Fibroblast of lung (primary cell): ENCODE measurements at places on chromosomes 13 and 19.
A peak's percentile ranks its signal among the peaks of the same experiment; 100 is the strongest.

DNA sequence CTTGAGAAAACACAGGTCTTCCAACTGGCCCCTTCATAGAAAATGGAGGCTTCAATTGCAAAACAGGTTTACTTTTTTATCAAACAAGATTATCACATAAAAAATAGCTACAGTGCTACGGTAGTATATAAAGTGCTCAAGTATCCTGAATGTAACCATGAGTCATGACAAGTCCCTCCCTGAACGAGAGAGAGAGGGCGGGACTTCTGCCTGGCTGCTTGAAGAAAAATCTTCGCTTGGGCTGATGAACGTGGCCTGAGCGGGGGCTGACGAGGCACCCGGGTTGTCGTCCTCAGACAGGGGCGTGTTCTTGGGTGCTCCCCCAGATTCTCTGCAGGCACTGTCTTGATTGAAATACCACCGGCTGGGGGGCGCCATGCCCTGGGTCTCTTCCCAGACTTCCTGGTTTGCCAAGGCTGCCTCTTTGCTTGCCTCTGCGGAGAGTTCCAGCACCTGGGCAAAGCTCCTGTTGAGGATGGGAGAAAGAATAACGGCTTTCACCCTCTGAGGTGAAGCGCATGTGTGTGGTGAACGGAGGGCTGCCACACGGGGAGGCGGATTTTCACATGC, 23.2 kb upstream of the CPAMD8 start:
- peak; percentile 63 for DNase-seq

DNA sequence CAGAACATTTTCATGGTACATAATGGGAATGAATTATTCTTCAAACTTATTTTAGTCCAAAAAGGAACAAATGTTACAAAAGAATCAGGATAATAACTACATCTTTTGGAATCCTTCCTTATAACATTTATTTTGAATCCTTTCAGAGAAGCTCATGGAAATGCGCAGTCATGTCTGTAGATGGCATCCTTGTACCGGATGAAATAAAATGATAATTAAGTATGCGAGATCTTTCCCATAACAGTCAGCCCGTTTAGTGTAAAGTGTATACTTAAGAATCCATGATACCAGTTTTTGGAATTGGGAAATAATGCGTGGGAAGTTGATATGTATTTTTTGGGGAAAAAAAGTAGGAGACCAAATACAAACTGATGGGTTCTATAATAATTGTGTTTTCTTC, 418.8 kb downstream of the GPC5 start:
- peak; percentile 30 for DNase-seq

- DNase-seq, result peak; percentile 61
Measured at GRCh38 chr13:109028624-109029023, 399.2 kb downstream of the MYO16 start.

GRCh38 chr19:50252111-50252886, 48.9 kb downstream of the MYH14 start:
- peak; percentile 9 for DNase-seq

DNA sequence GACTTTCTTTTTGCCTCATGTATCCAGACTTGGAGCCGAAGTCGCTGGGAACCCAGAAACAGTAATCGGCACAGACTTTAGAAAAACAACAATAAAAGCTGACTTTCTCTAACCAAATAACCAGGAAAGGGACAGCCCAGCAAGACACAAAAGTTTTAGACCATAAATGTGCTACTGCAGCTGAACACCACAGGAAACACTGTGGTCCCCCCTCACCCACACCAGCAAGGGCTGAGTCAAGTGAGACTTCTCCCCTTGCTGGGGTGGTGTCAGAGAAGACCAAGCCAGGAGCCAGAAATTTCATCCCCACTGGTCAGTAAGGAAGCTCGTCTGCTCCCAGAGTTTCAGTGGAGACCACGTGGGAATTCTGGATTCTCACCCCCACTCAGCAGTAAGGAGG, 70.6 kb downstream of the ESD start:
- DNase-seq, result no peak

DNA sequence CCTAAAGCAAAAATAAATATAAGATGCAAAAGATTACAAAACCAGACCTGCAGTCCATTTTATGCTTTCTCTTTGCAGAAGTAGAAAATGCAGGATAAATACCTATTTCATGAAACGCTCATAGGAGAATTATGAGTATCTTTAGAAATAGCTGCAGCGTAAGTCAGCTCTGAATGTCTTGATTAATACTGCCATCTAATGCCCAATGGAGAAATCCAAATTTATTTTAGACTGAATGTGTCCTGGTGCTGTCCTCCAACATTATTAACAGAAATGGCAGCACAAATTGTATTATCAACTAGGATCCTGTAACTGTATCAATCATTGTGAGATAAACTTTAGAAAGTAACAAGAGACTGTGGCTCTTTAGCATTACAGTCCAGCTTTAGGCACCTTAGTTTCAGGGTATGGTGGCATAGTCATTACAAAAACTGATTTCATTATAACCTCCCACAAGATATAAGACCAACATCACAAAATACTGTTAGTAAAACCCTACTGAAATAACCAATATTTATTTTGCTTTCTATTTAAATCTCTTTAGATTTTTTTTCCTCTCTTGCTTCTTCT, 162.1 kb upstream of the MIR17HG start:
- DNase-seq, result peak; percentile 57

DNA sequence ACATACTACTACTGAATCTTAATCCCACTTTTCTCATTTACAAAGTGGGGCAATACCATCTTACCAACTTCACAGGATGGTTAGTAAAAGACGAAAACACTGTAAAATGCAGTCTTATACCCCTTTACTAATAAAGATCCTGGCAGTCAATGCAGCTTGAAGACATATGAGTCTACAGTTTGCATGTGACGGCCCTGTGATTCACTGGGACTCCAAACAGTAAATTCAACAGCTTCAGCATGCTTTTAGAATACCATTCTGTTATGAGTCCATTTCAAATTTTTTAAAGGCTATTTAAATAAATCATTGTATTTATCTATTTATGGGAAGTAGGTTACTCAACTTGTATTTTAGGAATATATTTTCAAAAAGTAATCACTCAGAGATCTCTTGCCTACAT, 629.1 kb downstream of the LIG4 start:
- peak; percentile 29 for DNase-seq

- peak; percentile 76 for DNase-seq
Measured at GRCh38 chr13:59750860-59751259, 412.9 kb downstream of the DIAPH3 start.

DNA sequence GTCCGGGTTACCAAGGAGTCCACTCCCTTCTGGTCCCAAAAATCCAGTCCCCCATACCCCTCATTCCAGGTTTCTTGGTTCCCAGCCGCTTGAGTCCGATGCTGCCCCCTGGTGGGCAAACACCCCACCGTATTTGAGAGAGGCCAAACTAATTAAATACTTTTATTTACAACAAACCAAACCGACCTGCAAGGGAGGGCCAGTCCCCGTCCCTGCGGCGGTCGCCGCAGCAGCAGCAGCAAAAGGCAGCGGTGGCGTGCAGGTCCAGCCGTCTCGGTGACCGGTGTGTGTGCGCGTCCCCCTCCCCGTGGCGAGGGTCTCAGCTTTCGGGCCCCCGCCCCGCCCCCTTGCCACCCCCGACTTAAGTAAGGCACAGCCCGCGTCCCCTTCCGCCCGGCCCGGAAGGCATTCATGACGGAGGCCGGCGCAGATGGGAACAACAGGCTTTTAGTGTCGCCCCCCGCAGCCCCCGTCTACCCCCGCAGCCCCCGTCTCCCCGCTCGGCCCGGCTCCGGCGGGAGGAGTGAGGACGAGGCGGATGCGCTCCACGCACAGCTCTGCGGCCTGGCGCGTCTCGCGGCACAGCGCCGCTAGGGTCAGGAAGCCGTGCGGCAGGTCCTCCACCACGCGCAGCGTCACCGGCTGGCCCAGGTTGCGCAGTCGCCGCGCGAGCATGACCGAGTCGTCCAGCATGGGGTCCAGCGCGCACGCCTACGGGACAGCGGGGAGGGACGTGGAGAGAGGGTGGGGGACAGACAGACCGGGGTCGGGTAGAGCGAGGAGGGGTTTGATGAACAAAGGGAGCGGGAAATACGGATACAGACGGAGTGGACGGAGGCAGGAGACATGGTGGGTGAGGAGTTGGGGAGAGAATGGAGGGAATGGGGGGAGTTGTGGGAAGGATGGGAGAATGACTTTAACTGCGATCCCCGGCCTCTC, 11.5 kb upstream of the CNFN start:
- peak; percentile 59 for DNase-seq

DNA sequence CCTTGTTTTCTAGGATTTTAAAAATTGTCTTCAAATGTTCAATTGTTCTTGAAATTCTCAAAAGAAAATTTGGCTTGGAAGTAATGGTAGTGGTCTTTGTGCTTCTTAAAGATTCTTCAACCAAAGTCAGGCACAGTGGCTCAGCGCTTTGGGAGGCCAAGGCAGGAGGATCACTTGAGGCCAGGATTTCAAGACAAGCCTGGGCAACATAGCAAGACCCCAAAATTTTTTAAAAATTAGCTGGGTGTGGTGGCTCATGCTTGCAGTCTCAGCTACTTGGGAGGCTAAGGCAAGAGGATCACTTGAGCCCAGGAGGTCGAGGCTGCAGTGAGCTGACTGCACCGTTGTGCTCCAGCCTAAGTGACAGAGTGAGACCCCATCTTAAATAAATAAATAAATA, 153.5 kb upstream of the ZNF507 start:
- DNase-seq, result no peak

GRCh38 chr19:29879655-29879974, 62.4 kb upstream of the URI1 start:
- no peak for DNase-seq

DNA sequence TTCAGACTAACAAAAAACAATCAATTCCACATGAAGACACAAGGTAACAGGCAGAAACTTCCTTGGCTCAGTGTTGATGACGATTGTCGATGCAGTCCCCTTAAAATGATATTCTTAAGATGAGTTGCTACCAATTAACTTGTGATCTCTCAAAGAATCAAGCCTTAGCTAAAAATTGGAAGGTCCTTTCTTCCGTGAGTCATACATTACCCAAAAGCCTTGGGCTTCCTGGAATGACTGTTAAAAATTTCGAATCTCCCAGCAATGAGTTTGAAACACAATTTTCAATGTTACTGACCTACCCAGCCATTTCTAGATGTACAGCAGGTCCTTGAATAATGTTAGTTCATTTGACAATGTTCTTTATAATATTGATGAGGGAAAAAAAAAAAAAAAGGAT, 28.0 kb upstream of the RB1 start:
- no peak for DNase-seq

DNA sequence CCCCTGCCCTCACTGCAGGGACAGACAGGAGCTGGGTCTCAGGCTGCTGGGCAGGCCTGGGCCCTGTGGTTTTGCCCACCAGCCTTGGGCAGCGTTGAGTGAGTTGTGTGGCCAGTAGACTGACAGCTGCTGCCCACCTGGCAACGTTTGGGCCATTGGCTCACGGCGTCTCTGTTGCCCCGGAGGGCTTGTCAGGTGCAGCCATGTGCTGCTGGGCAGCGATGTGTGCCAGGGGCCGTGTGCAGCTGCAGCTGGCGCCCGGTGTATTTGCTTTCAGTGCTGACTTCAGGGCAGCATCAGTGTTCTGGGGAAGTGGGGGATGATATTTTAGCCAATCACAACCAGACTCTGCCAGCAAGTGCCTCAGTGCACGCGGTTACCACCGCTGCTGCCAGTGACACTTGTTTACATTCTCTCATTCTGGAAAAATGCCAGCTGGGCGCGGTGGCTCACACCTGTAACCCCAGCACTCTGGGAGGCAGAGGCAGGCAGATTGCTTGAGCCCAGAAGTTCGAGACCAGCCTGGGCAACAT, 10.6 kb downstream of the FZR1 start:
- DNase-seq, result no peak

- DNase-seq, result no peak
Measured at GRCh38 chr19:3868770-3869456, at the start of gene ZFR2. ZFR2 (minus strand) TSS chr19:3869038; CDS start chr19:3869017, 21 bp downstream.

DNA sequence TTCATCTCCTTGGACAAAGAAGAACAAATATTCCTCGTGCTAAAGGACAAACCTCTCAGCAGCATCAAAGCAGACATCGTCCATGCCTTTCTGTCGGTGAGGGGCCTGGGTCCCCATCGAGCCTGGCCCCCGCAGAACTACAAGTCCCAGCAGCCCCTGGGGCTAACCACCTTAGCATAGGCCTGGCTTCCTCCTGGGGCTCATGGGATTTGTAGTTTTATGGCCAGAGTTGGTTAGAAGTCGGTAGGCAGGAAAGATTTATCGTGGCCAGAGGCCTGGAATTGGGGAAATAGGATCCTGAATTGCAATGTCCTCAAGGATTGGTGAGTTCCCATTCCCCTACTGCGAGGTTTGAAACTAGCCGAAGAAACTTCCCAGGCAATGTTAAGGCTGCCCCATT, 19.6 kb downstream of the TMEM150B start:
- no peak for DNase-seq

- DNase-seq, result peak; percentile 86
Measured at GRCh38 chr13:40476175-40476958, 190.1 kb downstream of the FOXO1 start.

GRCh38 chr13:42969565-42970172, 22.4 kb downstream of the EPSTI1 start:
- DNase-seq, result peak; percentile 39

DNA sequence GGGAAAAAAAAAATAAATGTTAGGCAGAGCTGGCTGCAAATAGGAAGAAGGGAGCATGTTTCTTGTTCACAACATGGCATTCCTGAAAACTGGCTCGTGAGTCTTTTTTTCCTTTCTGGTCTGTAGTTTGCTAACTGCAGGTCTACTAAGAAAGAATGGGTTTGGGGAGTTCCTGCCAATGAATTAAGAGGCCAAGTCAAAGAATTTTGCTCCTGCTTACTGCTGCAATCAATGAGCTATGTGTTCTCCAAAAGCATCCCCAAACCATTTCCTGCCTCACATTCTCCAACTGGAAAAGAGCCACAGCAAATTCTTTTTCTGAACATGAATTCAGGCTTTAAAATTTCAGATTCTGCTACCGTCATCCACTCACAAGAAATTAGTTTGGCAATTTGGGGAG, 88.6 kb downstream of the DCT start:
- DNase-seq, result no peak

GRCh38 chr13:101115762-101116171, 300.5 kb downstream of the NALCN start:
- DNase-seq, result peak; percentile 10

DNA sequence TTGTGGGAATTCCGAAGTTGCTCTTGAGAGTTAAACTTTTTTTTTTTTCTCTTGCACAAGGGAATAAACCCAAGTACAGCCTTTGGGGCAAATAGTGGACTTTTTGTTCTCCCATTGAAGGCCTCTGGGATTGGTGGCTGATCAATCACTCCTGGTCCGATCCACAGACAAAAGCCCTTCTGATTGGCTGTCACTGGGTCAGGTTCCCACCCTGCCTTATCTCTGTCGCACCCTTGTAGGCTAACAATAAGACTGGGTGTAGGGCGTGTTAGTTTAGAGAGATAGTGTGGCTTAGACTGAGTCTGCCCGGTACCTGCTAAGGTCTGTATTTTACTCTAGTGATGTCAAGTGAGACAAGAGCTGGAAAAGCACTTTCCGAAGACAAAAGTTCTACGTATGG, 380.8 kb downstream of the NDFIP2 start:
- no peak for DNase-seq

- no peak for DNase-seq
Measured at GRCh38 chr19:33700408-33701013, 78.8 kb downstream of the CHST8 start.
